Lower lobe of right lung (tissue), 2 donors: ENCODE measurements at places on chromosomes 13 and 19. TPM values are rescaled to one million over a fixed set of nuclear protein-coding genes. Genes with fewer than 3 reads are reported as not detected.

DNA sequence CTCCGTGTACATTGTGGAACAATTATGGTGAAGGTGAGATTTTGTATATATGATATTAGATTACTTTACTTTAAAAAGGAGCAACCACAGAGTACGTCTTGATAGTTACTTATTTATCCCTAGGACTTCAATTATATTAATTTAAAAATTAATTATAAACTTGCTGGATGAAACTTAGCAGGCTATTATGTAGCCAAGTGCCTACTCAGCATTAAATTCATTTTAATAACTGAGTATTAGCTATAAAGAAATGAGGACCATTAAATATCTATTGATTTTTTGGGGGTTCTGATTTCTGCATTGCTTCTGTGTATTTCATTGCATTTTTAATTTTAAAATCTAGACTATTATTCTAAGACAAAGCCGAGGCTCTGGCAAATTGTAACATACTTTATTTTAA, 109.4 kb downstream of the HS6ST3 start:
- no peak for DNase-seq

DNA sequence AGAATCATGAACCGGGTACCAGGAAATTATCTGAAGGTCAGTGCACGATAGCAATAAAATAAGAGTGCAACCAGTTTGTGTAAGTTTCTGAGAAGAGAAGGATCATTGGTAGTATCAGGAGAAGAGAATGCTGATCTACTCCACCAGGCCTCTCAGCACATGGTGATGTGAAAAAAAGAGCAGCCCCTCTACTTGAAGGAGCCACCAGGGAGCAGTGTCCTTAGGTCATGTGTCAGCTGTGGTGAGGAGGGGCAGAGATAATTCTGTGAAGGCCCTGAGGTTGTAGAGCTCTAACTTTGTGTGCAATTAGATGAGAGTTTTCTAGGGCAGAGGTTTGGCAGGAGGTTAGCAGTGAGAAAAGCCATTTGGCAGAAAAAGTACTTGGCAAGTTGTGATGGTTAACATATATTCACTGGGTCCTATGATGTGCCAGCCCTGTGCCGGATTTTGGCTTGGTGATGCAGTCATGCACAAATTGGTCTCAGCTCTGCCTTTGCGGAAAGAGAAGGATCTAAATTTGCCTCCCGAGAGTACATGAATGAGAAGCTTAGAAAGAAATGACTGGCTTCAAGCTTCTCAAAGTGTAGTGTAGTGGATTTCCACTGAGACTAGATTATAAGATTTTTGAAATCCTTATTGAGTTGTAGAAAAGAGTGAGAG, 19.2 kb upstream of the ZC3H13 start:
- DNase-seq = no peak

GRCh38 chr19:10961073-10961860, 437 bp downstream of the SMARCA4 start:
- peak; percentile 51 for DNase-seq

DNA sequence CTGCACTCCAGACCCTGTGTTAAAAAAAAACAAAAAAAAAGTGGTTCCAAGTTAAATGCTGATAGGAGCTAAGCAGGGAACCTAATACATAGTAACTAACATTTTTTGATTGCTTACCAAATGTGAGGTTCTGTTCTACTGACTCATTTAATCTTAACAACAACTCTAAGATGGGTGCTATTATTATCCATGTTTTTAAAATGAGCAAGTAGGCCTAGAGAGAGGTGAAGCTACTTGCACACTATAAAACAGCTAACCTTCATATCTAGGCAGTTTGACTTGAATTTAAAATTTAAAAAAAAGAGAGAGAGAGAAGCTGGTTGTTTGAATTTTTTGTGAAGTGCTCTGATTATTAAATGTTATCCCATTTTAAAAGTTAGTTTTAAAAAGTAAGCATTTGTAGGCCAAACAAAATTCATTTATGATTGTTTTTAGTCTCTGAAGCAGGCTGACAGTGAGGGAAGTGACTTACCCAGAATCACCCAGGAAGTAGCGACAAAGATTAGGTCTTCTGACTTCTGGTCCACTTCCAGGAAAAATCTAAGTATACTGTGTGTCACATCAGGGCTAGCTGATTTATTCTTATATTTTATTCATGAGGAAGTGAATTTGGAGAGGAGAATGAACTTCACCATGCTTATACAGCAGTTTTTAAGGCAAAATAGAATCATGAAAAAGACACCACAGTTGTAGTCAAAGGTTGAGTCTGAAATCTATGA, 2.4 kb downstream of the SIGLECL1 start:
- DNase-seq = no peak

- DNase-seq = no peak
These were observed 14.0 kb upstream of the MYADM start for GRCh38 chr19:53853707-53854106.

GRCh38 chr13:44032802-44033201, 153.1 kb downstream of the LACC1 start:
- no peak for DNase-seq

DNA sequence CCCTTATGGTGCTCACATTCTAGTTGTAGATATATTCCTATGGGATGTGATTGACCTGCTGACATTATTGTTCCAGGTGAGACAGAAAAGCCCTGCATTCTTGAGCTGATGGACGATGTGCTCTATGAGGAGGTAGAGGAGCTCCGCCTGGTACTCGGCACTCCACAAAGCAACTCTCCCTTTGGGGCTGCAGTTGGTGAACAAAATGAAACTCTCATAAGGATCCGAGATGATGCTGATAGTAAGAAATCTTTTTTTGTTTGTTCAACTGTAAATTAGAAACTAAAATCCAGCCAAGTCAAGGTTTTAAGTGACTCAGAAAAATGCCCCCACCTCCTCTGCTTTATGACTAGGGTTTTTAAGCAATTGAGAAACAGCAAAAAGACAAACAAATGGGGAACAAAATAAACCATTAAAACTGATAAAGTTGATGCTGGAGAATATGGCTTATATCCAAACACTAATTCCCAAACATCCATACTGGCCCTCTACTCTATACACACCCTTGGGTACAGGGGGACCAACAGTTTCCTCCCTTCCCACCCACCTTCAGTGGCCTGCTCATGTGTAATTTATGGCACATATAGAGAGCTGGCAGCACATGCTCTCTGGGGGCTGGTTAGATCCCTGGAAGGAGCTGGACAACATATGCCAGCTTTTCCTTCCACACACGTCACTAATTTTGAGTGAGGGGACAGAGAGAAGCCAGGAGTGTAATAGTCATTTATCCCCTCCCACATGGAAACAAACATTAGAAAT, 139.6 kb downstream of the STOML3 start:
- no peak for DNase-seq

- no peak for DNase-seq
These were observed 41.4 kb downstream of the DEDD2 start for GRCh38 chr19:42175952-42176648.

- DNase-seq = no peak
These were observed 687 bp downstream of the PLEKHA4 start for GRCh38 chr19:48867746-48868113.

GRCh38 chr19:8252922-8253589, 43.9 kb downstream of the CERS4 start:
- DNase-seq = peak; percentile 87

- no peak for DNase-seq
These were observed 62.9 kb downstream of the DCT start for GRCh38 chr13:94416454-94417080.

- DNase-seq = no peak
These were observed 7.7 kb upstream of the WDR18 start for GRCh38 chr19:976476-976875.

DNA sequence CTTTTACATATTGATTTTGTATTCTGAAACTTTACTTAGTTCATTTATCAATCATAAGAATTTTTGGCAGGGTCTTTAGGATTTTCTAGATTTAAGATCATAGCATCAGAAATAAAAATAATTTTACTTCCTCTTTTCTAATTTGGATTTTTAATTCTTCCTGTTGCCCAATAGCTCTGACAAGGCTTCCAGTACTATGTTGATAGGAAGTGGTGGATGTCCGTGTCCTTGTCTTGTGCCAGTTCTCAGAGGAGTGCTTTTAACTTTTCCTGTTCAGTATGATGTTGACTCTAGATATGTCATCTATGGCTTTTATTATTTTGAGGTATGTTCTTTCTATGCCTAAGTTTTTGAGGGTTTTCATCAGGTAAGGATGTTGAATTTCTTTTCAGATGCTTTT, 7.7 kb upstream of the KIR2DL4 start:
- DNase-seq = no peak

The TBXA2R gene
- total RNA-seq = 4.9 TPM

The TBCB gene
- total RNA-seq = 90.2 TPM

The ZSCAN5B gene
- not detected for total RNA-seq

The PGLYRP1 gene
- total RNA-seq = 3.0 TPM

The SPRY2 gene
- 44.6 TPM for total RNA-seq

The MCEMP1 gene
- 184 TPM for total RNA-seq

The CYP2F1 gene
- total RNA-seq = 1.7 TPM

The ZNF835 gene
- total RNA-seq = 3.0 TPM

The COL4A2 gene
- 185 TPM for total RNA-seq

The KANK2 gene
- 191 TPM for total RNA-seq
